ENCODE measurements at places on chromosomes 7 and 10.

- no peak for DNase-seq
Measured at GRCh38 chr7:112006071-112006470, 200.1 kb downstream of the DOCK4 start.

DNA sequence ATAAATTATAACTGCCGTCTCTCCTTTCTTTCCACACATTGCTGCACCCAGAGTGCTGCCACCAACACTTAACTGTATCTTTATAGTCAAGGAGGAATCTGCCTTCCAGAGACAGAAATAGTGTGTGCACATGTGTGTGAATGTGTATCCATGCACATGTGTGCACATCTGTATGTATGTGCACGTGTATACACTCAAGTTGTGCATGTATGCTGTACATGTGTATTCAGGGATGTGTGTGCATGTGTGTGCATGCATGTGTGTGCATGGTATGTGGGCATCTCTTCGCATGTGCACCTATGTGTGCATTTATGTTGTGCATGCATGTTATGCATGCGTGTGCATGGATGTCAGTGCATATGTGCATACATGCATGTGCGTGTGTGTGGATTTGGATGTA is 253.3 kb downstream of the KLF6 start:
- DNase-seq = no peak

GRCh38 chr7:130942211-130942964 is 208.4 kb upstream of the KLF14 start:
- peak; percentile 37 for DNase-seq

DNA sequence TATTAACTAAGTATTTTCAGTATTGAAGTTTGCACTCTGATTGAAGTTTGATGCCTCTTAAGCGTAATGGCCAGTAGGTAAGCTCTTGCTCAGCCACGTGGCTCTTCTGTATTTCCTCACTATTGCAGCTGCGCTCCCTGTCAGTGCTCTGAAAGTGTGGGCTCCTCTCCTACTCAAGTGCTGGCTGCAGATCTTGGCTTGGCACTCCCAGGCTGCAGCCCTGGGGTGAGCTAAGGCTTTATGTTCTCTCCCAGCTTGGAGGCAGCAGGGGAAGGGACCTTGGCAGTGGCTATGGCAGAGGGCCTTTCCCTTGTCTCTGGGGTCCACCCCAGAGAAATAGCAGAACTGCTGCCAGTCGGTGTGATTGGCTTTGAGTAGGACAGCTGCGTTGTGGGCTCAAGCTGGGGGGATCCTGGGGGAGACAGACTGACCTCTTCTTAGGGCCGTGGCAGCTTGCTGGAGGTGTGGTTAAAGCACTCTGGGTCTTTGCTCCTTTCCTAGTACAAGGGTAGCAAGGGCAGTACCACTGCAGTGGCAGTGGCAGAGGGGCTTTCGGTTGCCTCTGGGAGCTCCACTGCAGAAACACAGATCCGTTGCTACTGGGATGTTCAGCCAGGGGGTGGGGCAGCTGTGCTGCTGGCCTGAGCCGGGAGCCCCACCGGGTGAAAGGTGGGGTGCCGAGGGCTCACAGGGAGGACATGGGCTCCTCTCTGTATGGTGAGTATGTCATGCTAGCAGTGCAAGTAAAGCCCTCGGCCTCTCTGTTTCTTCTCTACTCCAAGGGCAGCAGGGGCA is 100.5 kb downstream of the GLCCI1 start:
- no peak for DNase-seq

GRCh38 chr10:110919349-110919931 is at the start of gene SHOC2:
Gene SHOC2, plus strand, starts transcription at chr10:110919604. Its CDS starts 44,755 bp downstream, at chr10:110964359.
- no peak for DNase-seq

GRCh38 chr7:151063212-151063561 is 3.8 kb downstream of the SLC4A2 start:
- peak; percentile 71 for DNase-seq

GRCh38 chr7:88357781-88358525 is 51.3 kb upstream of the STEAP4 start:
- DNase-seq = peak; percentile 9

DNA sequence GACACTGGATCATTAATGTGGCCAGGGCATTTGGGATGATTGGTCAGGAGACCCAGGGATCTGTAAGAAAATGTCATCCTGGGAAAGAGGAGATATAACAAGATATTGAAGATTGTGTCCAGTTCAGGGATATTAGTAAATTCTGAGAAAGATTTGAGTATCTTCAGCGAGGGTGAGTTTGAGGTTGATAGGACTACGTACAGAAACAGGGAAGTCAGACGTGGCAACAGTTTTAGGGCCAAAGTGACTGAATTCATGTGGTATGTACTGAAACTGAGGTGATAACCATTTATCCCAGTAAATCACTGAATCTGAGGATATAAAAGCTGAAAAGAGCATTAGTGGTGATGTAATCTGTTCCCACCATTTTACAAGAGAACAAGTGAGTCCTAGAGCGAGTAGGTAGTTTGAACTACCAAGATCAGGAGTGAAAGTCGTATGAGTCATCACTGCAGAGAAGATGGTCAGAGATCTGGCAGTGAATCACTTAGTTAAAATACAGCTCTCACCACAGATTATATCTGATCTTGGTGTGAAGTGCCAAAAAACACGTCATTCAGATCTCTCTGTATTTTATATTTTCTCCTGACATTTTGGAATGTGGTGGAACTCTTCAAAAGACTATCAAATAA is 220.5 kb downstream of the CDK14 start:
- peak; percentile 98 for DNase-seq

GRCh38 chr7:29140873-29141468 is 5.4 kb downstream of the CPVL start:
- no peak for DNase-seq

- DNase-seq = no peak
Measured at GRCh38 chr10:29081951-29082685, 206.8 kb upstream of the LYZL1 start.

DNA sequence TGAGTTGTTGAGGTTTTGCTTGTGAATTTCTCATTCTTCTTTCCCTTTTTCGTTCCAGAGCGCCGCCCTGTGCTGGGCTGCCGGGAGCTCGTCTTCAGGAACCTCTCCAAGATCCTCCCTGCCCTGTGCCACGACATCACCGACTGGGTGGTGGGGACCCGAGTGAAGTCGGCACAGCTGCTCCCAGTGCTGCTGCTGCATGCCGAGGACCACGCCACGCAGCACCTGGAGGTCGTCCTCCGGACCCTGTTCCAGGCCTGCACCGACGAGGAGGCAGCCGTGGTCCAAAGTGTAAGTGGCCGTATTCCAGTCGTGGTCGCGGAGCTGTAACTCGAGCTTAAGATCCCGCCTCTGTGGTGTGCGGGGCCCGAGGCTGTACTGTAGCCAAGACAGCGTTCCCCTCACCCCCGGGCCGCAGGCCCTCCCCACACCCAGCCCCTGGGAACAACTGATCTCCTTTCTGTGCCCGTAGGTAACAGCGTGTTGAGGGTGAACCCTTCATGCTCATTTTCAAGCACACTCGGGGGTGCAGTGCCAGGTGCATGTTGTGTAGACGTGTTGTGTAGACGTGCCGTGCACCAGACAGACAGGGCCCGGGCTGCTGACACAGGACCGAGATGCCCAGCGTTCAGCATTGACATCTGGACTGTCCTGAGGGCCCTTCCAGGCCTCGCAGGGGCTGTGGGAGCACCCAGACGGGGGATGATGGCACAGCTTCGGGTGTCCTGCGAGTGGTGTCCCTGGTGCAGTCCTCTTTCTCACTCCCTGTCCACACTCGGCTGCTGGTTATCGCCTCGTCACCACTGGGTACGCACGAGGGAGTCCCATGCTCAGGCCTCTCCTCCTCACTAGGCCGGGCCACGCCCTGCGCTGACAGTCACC is 27.7 kb upstream of the PRKAR1B start:
- DNase-seq = no peak

DNA sequence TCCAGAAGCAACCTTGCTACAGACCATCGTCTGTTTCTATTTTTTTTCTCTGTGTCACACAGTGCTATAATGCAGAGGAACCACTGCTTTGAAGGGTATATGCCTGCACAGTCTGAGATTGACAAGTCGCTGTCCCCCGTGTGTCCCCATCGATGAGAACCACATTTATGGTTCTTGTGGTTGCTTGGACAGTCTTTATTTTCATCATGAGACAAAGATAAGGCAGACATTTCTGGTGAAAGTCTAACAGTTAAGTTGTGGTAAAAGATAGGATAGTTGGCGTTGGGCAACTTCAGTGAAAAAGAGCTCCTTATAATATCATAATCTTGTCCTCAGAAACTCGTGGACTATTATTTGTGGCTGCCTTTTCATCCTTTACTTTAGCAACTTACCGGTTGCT is 6.3 kb upstream of the AKR1E2 start:
- DNase-seq = no peak

- no peak for DNase-seq
Measured at GRCh38 chr10:77279207-77279606, 358.4 kb downstream of the KCNMA1 start.

GRCh38 chr10:132168571-132169030 is 18.1 kb upstream of the DPYSL4 start:
- no peak for DNase-seq

GRCh38 chr10:133023216-133023843 is 64.4 kb upstream of the ADGRA1 start:
- no peak for DNase-seq

- no peak for DNase-seq
Measured at GRCh38 chr7:69018200-69018599, 580.1 kb upstream of the AUTS2 start.

DNA sequence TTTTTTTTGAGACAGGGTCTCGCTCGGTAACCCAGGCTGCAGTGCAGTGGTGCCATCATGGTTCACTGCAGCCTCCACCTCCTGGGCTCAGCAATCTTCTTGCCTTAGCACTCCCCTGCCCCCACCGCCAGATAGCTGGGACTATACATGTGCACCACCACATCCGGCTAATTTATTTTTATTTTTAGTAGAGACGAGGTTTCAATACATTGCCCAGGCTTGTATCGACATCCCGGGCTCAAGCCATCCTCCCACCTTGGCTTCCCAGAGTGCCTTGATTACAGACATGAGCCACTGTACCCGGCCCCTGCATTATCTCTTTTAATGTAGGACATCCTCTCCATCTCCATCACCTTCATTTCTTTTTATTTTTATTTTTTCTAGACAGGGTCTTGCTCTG is 213.3 kb downstream of the CUX1 start:
- no peak for DNase-seq

DNA sequence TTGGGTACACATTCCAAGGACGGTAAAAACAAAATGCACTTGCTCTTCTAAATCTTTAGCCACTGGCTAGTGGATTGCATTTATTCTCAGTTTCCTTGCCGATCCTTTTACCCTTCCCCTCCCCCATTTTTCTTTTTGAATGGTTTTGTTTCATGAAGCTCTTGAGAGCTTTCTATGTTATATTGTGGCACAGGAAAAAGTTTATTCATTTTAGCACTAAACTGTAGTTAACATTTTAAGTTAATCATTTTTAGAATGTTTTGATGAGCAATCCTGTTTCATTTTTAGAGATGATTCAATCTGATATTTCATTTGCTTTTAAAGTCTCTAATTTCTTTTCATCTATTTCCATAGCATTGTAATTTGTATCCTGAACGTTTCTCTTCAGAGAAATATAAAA is 24.0 kb downstream of the ZEB1 start:
- DNase-seq = no peak

All from fibroblast of the aortic adventitia (primary cell).